ENCODE measurements at places on chromosomes 7 and 10. TPM values are rescaled to one million over a fixed set of nuclear protein-coding genes. Genes with fewer than 3 reads are reported as not detected.

DNA sequence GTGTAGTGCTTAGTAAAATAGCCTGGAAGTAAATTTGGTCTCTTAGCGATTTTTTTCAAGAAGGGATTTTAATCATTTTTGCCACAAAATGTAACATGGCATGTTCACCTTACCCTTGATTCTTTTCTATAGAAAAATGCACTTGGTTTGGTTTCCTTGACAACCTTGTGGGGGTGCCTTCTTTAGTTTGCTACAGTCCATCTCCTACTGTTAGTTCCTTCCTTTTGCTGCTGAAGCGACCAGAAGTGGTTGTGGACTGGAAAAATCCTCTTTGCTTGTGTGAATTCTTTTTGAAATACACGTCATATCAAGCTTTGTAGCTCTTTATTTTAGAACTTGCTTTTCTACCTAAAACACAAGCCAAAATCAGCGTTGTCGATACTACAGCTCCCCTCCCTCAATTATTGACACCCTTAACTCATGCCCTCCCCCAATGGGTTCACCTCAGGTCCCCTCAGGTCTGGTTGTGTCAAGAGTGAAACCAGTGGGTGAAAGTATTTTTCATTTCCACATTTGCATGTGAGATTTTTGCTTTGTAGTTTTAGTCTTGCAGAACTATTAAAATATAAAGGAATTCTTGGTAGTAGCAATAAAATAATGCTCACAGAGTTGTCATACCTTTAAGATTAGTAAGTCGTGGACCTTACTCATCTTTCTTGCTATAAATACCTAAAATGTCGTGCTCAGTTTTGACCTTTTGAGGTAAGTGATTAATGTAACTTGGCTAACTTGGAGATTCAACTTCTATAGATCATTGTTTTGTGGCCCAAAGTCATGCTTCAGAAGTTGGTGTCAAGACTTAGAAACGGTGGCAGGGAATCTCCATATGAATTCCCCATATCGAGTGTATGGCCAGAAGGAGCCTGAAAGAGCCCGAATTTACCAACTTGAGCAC, 1.5 kb downstream of the ACTR3B start:
- peaks cover 2% of the 10 kb centered on the region for H3K36me3 ChIP-seq
- H3K27ac ChIP-seq: peak overlapping the region; percentile 85
- DNase-seq: no peak

- H3K27ac ChIP-seq: no peak overlapping the region
- H3K4me3 ChIP-seq: no peak overlapping the region
- no peaks in the 10 kb centered on the region for H3K36me3 ChIP-seq
- DNase-seq: no peak
Measured at GRCh38 chr7:105752671-105753275, 123.6 kb downstream of the ATXN7L1 start.

DNA sequence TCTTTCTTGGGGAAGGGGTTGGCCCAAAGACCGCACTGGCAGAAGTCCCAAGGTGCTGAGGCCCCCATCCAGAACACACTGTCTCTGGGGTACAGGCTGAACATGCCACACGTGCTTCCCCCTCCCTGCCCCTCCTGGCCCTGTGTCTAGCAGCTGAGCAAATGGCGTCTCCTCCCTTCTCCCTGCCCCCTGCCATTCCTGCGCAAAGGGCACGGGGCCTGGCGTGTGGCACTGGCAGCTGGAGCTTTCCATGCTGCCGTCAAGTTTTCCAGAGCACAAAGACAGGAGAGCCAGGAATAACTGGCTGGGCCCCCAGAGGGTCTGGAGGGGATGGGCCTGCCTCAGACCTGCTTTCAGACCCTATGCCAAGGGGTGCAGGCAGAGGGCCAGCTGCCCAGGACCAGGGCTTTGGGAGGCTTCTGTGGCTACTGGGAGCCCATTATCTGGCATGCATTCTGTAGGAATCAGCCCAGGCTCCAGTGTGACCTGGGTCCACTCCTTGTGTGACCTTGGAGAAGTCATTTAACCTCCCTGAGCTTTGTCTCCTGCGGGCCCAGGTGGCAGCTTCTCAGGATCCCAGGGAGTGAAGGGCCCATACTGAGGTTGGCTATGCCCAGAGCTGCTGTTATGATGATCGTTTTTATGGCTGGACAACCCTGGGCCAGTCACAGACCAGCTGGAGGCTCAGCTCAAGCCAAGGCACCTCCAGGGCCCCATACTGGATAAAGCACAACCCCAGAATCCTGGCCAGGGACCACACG, 710 bp upstream of the LDB3 start:
- H3K36me3 ChIP-seq: no peaks in the 10 kb centered on the region
- no peaks in the 10 kb centered on the region for H3K4me1 ChIP-seq
- H3K27me3 ChIP-seq: no peaks in the 10 kb centered on the region
- DNase-seq: no peak
- no peak overlapping the region for H3K4me3 ChIP-seq
- no peak overlapping the region for H3K27ac ChIP-seq

Gene BMPR1A
- total RNA-seq: 17.1 TPM

DNA sequence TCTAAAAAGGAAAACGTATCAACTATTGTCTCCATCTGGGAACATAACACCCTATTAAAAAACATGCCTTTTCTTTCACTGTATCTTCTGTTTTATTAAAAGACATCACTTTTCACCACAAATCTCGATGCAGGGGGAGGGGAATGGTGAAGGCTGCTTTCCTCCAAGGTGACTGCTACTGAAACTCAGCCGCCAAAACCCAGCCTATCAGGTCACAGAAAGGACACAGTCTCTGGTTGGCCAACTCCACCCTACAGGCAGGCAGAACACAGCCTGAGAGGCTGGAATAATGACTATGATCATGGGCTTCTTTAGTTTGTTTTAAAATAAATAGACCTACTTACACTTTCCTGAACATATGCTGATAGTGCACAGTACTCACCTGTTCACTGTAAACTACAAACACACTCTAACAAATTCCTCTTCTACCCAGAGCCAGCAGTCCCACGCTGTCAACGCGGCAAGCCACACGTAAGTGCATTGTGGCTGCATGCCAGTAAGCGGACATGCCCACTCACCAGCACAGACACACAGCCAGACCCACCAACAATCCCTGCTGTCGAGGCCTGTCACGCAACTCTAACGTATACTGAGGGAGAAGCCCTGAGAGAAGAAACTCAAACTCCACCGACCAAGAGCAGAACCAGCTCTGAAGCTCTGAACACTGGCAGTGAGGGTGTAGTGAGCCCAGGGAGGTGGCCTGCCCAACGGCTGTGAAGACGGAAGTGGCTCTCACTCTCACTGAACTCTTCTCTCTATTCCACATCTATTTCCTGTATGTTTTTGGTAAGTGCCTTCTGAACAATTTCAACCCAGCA, 41.8 kb downstream of the NCAPG2 start:
- H3K4me1 ChIP-seq: peaks cover 27% of the 10 kb centered on the region
- H3K36me3 ChIP-seq: peaks cover 46% of the 10 kb centered on the region
- peak overlapping the region; percentile 30 for H3K4me3 ChIP-seq
- H3K27me3 ChIP-seq: no peaks in the 10 kb centered on the region

GRCh38 chr10:28733647-28734046, 56.3 kb downstream of the BAMBI start:
- no peaks in the 10 kb centered on the region for H3K27me3 ChIP-seq
- no peak overlapping the region for H3K27ac ChIP-seq
- DNase-seq: no peak
- no peak overlapping the region for H3K4me3 ChIP-seq
- H3K36me3 ChIP-seq: no peaks in the 10 kb centered on the region
- peaks cover 5% of the 10 kb centered on the region for H3K4me1 ChIP-seq

DNA sequence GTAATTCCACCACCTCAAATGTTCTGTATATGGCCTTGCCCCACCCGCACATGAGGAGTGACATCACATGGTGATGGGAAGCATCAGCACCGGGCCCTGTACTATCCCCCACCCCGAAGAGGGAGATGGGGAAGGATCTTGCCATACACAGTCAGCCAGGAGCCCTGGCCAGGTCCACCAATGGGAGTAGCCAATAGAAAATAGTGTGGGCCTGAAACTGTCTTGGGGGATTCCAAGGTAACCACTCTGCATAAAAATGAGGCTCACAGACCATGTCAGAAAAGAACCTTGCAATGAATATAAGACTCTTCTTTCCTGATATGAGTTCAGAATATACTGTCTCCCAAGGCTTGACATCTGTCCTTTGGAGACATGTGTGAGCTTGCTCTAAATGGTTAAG, 51.1 kb downstream of the ADRB1 start:
- H3K36me3 ChIP-seq: peaks cover 6% of the 10 kb centered on the region
- peaks cover 6% of the 10 kb centered on the region for H3K27me3 ChIP-seq
- DNase-seq: no peak
- peaks cover 42% of the 10 kb centered on the region for H3K4me1 ChIP-seq

DNA sequence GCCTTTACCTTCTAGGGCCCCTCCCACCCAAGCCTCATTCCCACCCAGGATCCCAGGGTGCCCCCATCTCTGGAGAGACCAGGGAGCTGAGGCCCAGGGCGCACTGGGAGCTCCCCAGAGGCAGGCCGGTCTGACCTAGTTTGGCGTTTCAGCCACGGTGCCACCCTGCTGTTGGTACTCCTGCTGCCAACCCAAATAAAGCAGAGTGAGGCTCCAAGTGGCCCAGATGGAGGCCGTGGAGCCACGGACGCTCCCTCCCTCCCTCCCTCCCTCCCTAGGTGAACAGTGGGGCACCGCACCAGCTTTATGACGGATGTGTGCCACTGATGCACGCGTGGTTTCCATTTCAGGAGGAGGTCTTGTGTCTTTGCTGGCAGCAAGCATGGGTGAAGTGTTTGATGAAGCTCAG, 1.8 kb downstream of the INPP5A start:
- peak overlapping the region; percentile 72 for H3K4me3 ChIP-seq
- peaks cover 40% of the 10 kb centered on the region for H3K4me1 ChIP-seq
- no peaks in the 10 kb centered on the region for H3K27me3 ChIP-seq
- DNase-seq: no peak
- no peaks in the 10 kb centered on the region for H3K36me3 ChIP-seq

DNA sequence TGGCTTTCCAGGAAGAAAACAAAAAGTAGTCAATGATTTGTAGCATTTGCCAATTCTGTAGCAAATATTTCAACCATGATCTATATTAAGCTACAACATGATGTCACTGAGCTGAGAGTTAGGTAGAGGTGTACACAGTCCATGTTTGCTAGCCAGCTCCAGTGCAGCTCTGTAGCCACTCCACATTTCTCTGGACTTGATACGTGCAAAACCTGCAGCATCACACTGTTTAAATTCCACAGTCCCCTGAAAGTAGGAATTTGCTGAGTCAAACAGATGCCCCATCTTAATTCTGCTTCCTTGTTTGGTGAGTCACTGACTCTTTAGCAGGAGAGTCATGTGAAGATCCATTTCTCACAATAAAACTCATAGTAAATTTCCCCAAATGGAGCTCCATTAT, 89.8 kb upstream of the LRRTM3 start:
- no peaks in the 10 kb centered on the region for H3K27me3 ChIP-seq
- no peak overlapping the region for H3K4me3 ChIP-seq
- no peaks in the 10 kb centered on the region for H3K4me1 ChIP-seq
- H3K36me3 ChIP-seq: no peaks in the 10 kb centered on the region
- H3K27ac ChIP-seq: no peak overlapping the region

DNA sequence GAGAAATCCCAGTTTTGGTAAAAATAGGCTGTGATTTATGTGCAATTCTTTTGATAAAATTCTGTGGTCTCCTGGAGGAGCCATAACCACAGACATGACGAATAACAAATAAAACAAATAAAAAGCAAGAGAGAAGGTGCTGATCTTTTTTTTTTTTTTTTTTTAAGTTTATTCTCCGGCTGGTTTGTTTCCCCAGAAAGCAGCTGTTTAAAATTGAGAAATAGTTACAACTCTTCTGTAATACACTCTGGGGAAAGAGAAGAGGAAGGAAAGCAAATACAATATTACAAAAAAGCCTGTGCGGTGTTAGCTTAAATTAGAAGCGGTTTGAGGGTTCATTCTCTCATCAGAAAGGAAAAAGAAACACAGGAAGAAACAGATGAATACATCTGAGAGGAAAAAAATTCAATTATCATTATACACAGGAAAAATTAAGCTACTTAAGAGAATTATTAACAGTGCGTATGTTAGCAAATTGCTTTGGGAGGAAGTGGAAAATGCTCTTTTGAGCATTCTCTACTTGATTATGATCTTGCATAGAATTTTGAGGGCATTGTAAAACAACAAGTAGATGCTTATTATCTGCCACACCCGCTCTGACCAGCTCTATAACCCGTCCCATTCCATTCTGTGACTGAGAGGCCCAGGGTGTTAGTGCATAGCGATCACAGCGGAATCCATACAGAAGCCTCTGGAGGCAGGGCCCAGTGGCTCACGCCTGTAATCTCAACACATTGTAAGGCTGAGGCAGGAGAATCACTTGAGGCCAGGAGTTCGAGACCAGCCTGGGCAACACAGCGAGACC, 40.6 kb upstream of the WAC start:
- H3K4me1 ChIP-seq: peaks cover 1% of the 10 kb centered on the region
- no peak overlapping the region for H3K4me3 ChIP-seq
- H3K27me3 ChIP-seq: no peaks in the 10 kb centered on the region

Gene TRPV5
- not detected for total RNA-seq

DNA sequence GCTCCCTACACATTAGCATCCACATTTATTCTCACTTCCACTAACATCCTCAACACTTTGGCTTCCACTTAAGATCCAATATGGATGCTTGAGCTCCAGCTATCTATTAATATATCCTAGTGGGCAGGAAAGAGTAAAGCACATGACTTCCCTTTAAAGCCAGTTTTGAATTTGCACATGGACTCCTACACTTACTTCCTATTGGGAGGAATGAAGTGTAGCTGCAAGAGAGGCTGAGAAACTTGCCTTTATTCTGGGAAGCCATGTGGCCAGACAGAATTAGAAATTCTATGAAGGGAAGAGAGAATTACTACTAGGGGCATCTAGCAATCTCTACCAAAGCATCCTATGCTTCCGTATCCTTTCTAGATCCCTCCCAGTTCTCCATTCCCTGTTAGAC, 3.0 kb upstream of the TSPAN14 start:
- H3K4me1 ChIP-seq: peaks cover 12% of the 10 kb centered on the region
- H3K36me3 ChIP-seq: peaks cover 8% of the 10 kb centered on the region
- no peak overlapping the region for H3K27ac ChIP-seq
- DNase-seq: no peak
- no peak overlapping the region for H3K4me3 ChIP-seq
- peaks cover 10% of the 10 kb centered on the region for H3K27me3 ChIP-seq

DNA sequence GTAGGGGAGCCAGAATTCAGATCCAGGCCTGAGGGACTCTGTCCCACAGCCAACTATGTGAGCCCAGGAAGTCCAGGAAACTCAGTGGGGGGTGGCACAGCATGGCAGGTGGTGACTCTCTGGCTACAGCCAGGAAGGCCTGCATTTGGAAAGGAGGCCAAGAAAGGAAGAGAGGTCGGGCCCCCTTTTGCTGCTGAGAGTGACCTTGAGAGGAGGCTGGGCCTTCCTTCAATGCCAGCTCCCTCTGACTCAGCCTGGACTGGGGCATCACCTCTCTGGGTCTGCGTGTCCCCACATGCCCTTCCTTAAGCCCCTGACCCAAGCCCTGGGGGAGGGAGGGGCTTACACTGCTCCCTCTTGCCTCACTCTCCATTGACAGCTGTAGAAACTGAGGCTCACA, 6.4 kb upstream of the MYL10 start:
- no peaks in the 10 kb centered on the region for H3K36me3 ChIP-seq
- no peak overlapping the region for H3K4me3 ChIP-seq
- no peaks in the 10 kb centered on the region for H3K4me1 ChIP-seq
- no peaks in the 10 kb centered on the region for H3K27me3 ChIP-seq

Gene NHLRC2
- total RNA-seq: 36.4 TPM

GRCh38 chr10:17683541-17683940, 39.6 kb downstream of the STAM start:
- H3K27ac ChIP-seq: no peak overlapping the region
- H3K4me1 ChIP-seq: peaks cover 39% of the 10 kb centered on the region
- peaks cover 38% of the 10 kb centered on the region for H3K36me3 ChIP-seq
- H3K4me3 ChIP-seq: no peak overlapping the region
- no peaks in the 10 kb centered on the region for H3K27me3 ChIP-seq
- DNase-seq: no peak

All from activated CD8-positive, alpha-beta memory T cell treated with anti-CD3 and anti-CD28 coated beads, Interleukin-2, amount 10 ng/mL, durations not matched to agents 7 days and 5 days (primary cell).